ENCODE measurements at places on chromosomes 5 and 9.

- no peak for DNase-seq
These were observed at the start of gene HMCN2 for GRCh38 chr9:130265431-130266235. Gene HMCN2, plus strand, starts transcription at chr9:130265760. Its CDS starts 119 bp downstream, at chr9:130265879.

DNA sequence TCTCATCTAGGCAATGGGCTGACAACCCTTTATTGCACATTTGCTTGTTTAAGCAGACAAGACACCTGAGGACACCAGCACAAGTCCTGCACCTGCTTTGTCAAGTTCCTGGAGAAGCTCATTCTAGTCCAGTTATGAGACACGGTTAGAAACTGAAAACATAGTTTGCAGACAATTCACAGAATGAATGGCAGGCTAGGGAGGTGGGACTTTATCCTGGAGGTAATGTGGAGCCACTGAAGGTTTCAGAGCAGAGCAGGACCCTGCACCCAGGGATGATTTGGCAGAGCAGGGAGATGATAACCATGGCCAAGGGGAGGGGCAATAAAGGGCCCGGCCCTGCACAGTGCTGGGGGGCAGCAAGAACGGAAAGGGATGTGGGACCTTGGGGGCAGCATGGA, 50.7 kb upstream of the SLC25A51 start:
- no peak for DNase-seq

GRCh38 chr9:97431549-97432143, 19.8 kb downstream of the TDRD7 start:
- no peak for DNase-seq

GRCh38 chr9:21265421-21266189, 25.8 kb upstream of the IFNA14 start:
- DNase-seq = no peak
